ENCODE measurements at places on chromosomes 7 and 10.
A peak's percentile ranks its signal among the peaks of the same experiment; 100 is the strongest.

- DNase-seq: peak; percentile 65
Measured at GRCh38 chr7:142557971-142558582, 191.2 kb upstream of the PRSS1 start.

DNA sequence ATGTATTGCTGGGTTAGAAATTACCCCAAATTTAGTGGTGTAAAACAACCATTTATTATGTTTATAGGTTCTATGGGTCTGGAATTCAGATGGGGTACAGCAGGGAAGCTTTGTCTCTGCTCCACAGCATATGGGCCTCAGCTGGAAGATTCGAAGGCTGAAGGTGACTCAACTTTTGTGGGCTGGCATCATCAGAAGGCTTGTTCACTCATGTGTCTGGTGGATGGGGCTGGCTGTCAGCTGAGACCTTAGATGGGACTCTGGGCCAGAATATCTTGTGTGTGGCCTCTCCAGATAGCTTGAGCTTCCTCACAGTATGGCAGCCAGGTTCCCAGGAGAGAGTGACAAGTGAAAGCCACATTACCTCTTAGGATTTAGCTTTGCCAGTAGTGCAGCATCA, 45.9 kb downstream of the ZNF503 start:
- DNase-seq: no peak

DNA sequence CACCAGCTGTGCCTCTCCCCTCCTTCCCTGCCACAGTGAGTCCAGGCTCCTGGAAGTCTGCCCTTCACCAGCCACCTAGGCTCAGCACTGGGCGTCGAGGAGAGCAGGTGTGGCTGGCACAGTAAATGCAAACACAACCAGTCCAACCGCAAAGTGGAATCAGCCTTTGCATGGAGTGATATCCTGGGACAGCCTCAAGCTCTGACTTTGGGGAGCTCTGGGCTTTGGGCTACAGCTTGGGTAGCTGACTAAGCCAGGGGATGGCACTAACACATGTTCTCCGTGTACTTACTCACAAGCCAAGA, 312.4 kb downstream of the KCNMA1 start:
- DNase-seq: no peak

GRCh38 chr10:8187171-8187666, 132.7 kb downstream of the GATA3 start:
- DNase-seq: no peak

- peak; percentile 39 for DNase-seq
Measured at GRCh38 chr10:22259280-22259679, 41.5 kb upstream of the EBLN1 start.

GRCh38 chr10:57992321-57993077, 275.2 kb downstream of the IPMK start:
- no peak for DNase-seq

DNA sequence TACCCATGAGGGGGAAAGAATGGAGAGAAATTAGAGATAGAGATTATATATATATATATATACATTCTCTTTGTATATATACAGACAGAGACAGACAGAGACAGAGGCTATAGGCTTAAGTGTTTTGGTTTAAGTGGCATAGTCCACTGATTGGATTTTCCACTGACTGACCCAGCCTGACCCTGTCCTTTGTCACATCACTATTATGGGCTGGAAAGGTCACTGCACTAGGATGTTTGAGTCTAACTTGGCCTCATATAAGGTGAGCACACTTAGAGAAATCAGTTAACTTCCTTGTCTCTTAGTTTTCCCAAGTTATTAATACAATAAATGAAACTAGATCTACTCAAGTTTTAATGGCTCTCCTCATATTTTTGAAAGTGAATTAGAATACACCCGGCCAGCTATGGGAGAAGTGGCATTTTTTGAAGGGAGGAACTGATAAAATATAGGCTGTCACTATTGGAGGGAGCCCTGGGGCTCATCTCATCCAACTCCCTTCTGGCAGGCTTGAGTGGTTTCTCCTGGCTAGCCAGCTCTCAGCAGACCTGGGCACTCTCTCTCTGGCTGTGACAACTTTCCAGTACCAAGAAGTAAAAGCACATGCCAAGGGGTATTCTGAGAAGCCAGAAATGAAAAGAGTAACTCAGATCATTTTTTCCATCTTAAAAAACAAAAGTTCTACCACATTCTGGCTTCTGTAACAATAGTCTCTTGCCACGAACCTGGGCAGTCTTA, 455.6 kb upstream of the ANKRD30A start:
- no peak for DNase-seq

DNA sequence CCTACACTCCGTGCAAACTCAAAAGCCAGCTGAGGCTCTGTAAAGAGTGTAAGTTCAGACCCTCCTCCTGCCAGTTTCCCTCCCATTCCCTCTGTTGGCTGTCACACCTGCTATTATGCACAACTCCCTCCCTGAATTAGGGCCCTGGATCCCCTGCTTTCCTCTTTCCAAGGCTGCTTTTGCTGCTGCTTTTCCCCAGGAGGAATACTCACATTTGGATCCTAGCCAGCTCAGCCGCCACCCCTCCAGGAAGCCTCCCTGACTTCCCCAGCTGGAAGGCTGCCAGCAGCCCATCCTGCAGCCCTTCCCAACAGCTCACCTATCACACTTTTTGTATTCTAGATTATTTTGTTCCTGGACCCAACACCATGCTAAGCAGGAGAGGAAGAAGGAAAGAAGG, 40.9 kb upstream of the WDR11 start:
- no peak for DNase-seq

DNA sequence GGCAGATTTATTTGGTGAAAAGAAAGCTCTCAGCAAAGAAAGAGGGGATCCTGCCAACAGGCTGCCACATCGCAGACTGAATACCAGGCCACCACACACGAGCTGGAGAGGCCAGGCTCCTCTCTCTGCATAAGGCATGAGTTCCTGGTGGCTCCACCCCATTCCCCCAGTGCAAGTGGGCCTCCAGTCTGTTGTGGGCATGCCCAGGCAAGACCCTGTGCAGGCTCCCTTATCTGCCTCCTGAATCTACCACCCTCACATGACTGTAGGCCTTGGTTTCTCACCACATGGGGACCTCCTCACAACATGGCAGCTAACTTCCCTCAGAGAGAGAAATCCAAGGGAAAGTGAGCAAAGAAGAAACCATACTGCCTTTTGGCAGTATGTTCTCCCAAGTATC, 26.7 kb upstream of the CUL1 start:
- no peak for DNase-seq

DNA sequence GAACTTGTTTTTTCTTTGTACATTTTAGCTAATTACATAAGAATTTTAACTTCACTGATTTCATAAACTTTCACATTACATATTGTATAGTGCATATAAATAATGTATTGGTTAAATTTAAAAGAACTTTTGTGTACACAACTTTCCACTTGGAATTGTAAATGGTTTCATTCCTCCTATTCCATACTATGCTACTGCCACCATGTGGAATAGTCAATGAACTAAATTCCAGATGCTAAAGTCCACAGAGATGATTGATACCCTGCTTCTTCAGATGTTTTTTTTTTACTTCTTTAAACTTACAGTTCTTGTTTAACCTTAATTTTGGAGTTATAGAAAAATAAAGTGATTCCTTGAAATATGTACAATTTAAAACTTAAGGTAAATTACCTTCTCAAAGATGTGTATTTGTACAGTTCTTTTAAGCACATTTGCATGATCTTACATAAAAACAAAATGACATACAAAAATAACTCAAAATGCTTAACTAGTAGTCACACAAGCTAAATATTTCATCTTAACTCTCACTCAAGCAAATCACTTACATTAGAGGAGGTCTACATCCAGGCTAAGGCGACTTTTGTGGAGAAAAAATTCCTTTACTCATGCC, 247.6 kb upstream of the HGF start:
- no peak for DNase-seq

- DNase-seq: peak; percentile 77
Measured at GRCh38 chr7:28408960-28409715, 3.2 kb upstream of the CREB5 start.

Measured in activated CD4-positive, alpha-beta memory T cell treated with anti-CD3 and anti-CD28 coated beads for 36 hours (primary cell).